Karpas-422 (cell line): ENCODE measurements at places on chromosomes 16 and 17. TPM values are rescaled to one million over a fixed set of nuclear protein-coding genes. Genes with fewer than 3 reads are reported as not detected.

Gene CDYL2
- total RNA-seq, result not detected in 2 replicates

Gene BAIAP3
- total RNA-seq, result 0.18 TPM in 1 of 2 replicates, not detected in the other

DNA sequence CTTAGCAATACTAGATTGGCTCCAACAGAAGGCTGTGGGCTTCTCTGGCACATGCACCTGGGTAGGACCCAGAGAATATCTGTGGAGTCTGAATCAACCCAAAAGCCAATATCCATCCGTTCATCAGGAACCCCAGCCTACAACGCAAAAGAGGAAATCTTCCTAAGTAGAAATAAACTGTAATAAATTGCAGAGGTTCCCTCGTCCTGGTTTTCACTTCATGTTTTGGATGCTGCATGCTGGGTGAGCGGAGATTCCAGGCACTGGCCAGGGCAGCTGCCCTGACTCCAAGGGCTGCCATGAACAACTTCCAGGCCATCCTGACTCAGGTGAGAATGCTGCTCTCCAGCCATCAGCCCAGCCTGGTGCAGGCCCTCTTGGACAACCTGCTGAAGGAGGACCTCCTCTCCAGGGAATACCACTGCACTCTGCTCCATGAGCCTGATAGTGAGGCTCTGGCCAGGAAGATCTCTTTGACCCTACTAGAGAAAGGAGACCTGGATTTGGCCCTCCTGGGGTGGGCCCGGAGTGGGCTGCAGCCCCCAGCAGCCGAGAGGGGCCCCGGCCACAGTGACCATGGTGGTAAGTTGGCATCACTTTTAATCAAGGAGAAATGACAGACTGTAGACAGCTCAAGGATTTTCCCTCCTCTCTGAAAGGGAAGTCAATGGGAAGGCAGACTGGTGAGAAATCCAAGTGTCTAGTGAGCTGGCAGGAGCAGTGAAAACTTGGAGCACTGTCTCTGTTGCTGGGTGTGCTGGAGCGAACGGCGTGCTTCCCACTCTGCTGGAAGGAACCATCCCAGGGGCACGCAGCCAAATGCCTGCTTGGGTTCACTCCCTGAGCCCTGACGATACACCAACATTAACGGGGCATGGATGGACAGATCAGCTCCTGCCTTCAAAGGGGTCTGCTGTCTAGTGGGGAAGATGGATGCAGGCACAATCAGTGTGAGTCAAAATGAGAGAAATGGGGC, 10.7 kb upstream of the CIITA start:
- peak; percentile 27 for DNase-seq
- H3K27ac ChIP-seq, result no peak overlapping the region
- H3K36me3 ChIP-seq, result no peaks in the 10 kb centered on the region
- peaks cover 66% of the 10 kb centered on the region for H3K4me1 ChIP-seq

- H3K36me3 ChIP-seq, result no peaks in the 10 kb centered on the region; the same call in 1 of the 2 replicates
- no peaks in the 10 kb centered on the region for H3K27me3 ChIP-seq
- no peak overlapping the region for H3K27ac ChIP-seq
- H3K4me1 ChIP-seq, result no peaks in the 10 kb centered on the region
These were observed 648.5 kb upstream of the RBFOX1 start for GRCh38 chr16:6684076-6684673.

DNA sequence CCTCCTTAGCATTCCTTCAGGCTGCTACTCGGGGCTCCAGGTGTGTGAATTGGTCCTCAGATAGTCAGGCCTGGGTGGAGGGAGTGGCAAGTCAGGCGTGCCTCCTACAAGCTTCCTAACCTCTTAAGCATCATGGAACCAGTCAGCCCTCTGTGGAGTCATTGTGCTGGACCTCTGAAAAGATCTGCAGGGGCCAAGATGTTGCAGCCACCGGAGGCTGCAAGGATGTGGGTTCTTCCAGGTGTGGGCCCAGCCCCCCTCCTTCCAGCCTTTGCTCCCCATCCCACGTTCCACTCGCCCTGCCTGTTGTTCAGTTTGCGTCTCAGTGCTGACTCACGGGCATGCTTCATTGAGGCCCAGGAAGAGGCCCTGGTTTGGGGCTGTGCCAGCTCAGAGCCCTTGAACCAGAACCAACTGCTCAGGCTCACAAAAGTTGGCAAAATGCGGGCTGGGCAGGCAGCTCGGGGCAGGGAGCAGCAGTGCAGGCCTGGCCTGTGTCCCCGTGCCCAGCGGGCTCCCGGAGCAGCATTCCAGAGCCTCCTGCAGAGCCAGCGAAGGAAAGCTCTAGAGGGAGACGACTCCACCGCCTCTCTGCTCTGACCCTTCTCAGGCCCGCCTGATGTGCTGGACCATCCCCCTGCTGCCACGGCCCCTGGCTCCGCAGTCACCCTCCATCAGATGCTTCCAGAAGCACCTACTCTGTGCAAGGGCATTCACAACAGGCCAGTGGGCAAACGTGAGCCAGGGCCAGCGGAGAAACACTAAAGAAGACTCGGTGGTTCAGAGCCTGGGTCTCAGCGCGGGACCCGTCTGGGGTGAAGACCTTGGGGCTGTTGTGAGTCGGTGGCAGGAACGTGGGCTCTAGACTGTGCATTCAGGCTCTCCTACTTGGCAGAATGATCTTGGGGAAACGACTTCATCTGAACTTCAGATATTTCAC, 7.5 kb downstream of the LDHD start:
- H3K4me3 ChIP-seq, result peak overlapping the region; percentile 30; the same call in 1 of the 2 replicates
- H3K36me3 ChIP-seq, result no peaks in the 10 kb centered on the region
- peak overlapping the region; percentile 65 for H3K27ac ChIP-seq
- DNase-seq, result peak; percentile 88
- no peaks in the 10 kb centered on the region for H3K27me3 ChIP-seq
- H3K4me1 ChIP-seq, result peaks cover 51% of the 10 kb centered on the region

- H3K27ac ChIP-seq, result no peak overlapping the region
- H3K36me3 ChIP-seq, result no peaks in the 10 kb centered on the region
- H3K4me1 ChIP-seq, result peaks cover 23% of the 10 kb centered on the region
- H3K4me3 ChIP-seq, result no peak overlapping the region
- no peaks in the 10 kb centered on the region for H3K27me3 ChIP-seq
- no peak for DNase-seq
These were observed 13.3 kb downstream of the TVP23A start for GRCh38 chr16:10805334-10805733.

DNA sequence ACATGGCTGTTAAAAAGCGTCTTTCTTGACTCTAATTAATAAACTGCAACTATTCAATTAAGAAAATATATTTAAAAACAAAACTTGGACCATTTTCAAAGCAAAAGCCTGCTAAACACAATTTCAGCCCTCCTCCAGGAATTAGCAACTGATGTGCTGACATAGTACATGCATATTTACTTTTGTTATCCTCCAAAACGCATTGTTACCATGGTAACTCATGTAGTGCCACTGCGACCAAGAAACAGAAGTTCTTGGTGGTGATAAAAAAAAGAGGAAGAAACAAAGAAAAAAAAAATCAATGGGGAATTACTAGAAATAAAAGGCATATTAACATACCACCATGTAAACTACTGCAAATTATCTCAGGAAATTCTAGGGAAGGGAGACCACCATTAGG, 793.4 kb upstream of the CDH8 start:
- H3K4me3 ChIP-seq, result no peak overlapping the region
- H3K27ac ChIP-seq, result no peak overlapping the region
- no peaks in the 10 kb centered on the region for H3K4me1 ChIP-seq
- no peaks in the 10 kb centered on the region for H3K36me3 ChIP-seq
- no peak for DNase-seq

DNA sequence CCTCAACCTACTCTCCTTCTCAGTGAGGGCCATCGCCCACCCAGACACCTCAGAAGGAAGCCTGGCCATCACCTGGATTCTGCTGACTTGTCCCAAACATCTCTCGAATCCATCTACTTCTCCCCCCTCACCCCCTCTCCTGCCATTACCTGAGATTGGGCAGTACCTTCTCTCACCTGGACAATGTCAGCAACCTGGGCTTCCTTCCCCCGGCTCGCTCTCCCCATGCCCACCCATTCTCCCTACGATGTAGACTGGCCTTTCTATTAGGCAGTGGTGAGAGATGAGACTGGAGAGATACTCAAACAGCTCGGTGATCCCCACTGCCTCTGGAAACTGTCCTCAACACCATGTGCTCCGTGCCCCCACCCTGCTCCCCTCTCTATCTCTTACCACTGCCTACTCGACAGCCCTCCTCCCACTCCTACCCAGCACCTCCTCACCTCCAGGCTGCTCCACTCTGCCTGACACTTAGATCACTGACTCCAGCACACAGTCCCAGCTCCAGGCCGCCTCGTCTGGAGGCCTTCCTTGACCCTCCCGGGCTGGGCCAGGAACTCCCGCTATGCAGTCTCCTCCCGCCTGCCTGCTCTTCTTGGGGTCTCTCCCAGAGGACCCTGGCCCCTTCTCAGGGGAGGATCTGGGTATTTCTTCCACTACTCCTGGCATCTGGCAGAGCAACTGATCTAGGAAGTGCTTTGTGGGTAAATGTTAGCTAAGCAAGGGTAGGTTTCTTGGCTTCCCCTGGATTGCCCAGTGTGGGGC, 235.8 kb upstream of the NLRP1 start:
- no peak for DNase-seq
- H3K27me3 ChIP-seq, result no peaks in the 10 kb centered on the region
- no peak overlapping the region for H3K4me3 ChIP-seq
- no peaks in the 10 kb centered on the region for H3K4me1 ChIP-seq

DNA sequence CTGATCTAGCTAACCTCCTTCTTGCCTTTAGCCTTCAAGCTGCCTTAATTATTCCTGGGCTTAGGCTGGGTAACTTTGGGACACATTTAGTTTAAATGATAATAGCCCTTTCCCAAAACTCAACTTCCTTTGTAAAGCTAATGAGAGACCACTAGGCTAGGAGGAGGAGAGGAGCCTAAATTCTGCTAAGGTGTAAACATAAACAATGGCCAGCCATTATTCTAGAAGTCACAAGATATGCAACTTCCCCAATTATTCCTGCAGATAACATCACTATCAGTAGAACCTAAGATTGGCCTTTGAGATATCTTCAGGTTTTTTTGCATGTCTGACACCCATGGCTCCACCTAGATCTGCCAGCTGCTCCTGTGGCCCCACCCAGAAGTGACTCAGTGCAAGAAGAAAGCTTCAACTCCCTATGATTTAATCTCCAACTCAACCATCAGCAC, 131.2 kb upstream of the FAM20A start:
- H3K4me3 ChIP-seq, result no peak overlapping the region
- H3K27ac ChIP-seq, result no peak overlapping the region
- no peaks in the 10 kb centered on the region for H3K4me1 ChIP-seq
- no peaks in the 10 kb centered on the region for H3K36me3 ChIP-seq
- no peak for DNase-seq
- H3K27me3 ChIP-seq, result no peaks in the 10 kb centered on the region; the same call in 1 of the 2 replicates

GRCh38 chr17:69268543-69269014, 40.0 kb upstream of the ABCA10 start:
- no peaks in the 10 kb centered on the region for H3K4me1 ChIP-seq
- no peak overlapping the region for H3K4me3 ChIP-seq
- no peaks in the 10 kb centered on the region for H3K36me3 ChIP-seq
- DNase-seq, result no peak
- no peaks in the 10 kb centered on the region for H3K27me3 ChIP-seq
- no peak overlapping the region for H3K27ac ChIP-seq

- no peaks in the 10 kb centered on the region for H3K27me3 ChIP-seq
- H3K36me3 ChIP-seq, result peaks cover 16% of the 10 kb centered on the region; the same call in 1 of the 2 replicates
- H3K4me3 ChIP-seq, result no peak overlapping the region; the same call in 1 of the 2 replicates
- DNase-seq, result peak; percentile 91
- H3K27ac ChIP-seq, result peak overlapping the region; percentile 99
These were observed 46.5 kb upstream of the CPNE2 start for GRCh38 chr16:57045694-57046381.

GRCh38 chr17:43400943-43401717, 2.3 kb downstream of the ARL4D start:
- no peaks in the 10 kb centered on the region for H3K36me3 ChIP-seq
- no peaks in the 10 kb centered on the region for H3K27me3 ChIP-seq
- H3K4me3 ChIP-seq, result no peak overlapping the region
- no peaks in the 10 kb centered on the region for H3K4me1 ChIP-seq

DNA sequence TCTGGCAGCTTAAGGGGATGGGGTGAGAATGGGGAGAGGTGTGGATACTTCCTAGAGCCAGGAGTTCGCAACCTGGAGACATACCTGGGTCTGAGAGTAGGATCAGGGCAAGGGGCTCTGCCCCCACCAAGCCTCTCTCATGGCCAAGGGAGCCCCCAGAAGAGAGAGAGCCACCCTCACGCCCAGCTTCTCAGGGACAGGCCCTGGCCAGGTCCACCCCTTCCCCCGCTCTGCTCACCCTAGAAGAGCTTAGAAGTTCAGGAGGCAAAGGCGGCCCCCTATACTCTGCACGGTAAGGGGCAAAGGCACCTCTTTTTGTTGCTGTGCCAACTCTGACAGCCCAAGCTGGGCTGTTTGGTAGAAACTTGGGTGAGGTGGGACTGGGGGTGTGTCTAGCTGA, 69.3 kb upstream of the TMEM97 start:
- peaks cover 10% of the 10 kb centered on the region for H3K4me1 ChIP-seq
- H3K36me3 ChIP-seq, result no peaks in the 10 kb centered on the region
- no peak overlapping the region for H3K4me3 ChIP-seq
- no peak for DNase-seq
- no peaks in the 10 kb centered on the region for H3K27me3 ChIP-seq
- H3K27ac ChIP-seq, result no peak overlapping the region

DNA sequence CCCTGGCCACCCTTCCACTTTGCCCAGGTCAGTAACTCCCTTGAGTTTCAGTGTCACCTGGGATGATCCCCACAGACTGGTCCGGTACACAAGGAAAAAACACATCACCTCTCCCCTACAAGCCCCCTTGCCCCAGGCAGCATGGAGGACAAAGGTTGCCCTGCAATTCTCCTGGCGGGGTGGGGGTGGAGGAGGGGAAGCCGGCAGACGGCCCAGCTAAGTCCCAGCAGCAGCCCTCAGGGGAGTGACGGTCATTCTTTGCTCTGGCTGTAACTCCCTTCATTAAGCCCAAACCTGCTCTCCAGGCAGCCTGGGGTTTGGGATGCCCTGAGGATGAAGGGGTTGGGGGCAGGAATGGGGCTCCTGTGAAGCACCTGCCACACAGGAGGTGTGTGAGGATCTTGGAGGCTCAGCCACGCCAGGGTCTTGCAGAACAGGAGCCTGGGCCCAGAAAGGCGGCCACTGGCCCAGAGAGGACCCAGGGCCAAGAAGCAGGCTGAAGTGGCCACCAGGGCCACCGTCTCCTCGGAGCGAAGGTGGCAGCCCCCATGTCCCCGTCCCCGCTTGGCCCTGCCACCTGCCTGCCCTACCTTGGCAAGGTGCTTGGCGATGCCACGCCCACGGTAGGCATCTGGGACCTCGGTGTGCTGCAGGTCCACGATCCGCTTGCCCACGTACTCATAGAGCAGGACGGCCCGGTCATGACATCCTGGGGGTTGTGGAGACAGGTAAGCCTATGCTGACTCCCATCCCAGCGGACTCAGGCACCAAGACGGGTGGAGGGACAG, 9.5 kb downstream of the NATD1 start:
- no peak overlapping the region for H3K27ac ChIP-seq
- no peaks in the 10 kb centered on the region for H3K36me3 ChIP-seq
- DNase-seq, result no peak
- H3K4me3 ChIP-seq, result no peak overlapping the region
